ENCODE measurements at places on chromosomes 2 and 18.

GRCh38 chr18:59823596-59824195 lies 76.1 kb upstream of the PMAIP1 start:
- DNase-seq, result peak; percentile 84

DNA sequence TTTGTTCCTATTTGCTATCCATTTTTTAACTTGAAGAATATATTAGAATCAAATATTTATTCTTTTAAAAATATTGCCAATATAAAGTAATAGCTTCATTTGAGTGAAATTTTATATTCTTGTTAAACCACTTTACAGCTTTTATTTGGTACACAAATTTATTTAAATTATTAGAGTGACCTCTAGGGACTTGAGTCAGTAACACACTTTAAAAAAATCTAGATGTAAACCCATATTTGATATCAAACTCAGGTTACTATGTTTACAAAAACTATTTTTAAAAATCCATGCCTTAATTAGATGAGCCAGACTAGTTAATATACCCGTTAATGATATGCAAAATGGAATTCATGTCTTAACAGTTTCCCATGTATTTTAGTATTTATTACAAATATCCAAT lies 134.6 kb downstream of the MAP4K4 start:
- DNase-seq, result no peak

DNA sequence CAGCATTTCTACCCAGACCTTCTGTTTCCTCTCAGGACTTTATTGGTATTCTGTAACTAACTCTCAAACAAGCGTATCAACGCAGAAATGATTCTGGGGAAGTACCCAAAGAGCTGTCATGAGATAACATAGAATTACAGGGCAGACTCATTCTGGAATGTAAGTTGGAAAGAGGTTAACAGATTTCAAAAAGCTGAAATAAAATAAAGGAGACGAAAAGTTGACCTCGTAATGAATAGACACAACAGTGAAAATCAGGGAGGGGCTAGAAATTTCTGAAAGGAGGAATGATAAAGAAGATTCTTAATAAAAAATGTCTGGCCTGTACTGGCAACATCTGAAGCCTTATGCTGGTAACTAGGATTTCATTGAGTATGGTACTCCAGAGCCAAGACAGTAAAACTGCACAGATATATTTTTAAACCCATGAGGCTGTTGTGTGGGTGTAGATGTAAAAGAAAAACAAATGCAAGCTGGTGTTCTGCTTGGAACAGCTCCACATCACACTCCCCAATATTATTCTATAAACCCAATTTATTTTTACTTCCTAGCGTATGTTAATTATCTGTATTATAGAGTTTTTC lies 23.9 kb downstream of the RBMS1 start:
- DNase-seq, result no peak

DNA sequence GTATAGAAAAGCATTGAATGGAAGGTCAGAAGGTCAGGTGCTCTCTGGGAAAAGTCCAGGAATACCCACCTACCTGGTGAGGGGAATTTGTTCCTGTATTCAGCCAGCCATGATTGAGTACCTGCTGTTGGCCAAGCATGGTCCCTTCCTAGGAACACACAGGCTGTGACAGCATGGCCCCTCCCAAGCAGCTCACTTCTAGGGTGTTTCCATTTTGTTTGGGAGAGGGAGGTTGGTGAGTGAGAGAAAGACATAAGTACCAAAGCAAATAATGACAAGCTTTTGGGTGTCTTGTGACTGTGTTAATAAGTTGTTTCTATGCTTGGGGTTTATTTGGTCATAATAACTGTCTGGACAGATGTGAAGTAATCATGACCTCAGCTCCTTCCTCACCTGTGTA lies 46.3 kb downstream of the CABLES1 start:
- no peak for DNase-seq

GRCh38 chr18:44370861-44371260 lies 309.8 kb upstream of the SETBP1 start:
- peak; percentile 9 for DNase-seq

DNA sequence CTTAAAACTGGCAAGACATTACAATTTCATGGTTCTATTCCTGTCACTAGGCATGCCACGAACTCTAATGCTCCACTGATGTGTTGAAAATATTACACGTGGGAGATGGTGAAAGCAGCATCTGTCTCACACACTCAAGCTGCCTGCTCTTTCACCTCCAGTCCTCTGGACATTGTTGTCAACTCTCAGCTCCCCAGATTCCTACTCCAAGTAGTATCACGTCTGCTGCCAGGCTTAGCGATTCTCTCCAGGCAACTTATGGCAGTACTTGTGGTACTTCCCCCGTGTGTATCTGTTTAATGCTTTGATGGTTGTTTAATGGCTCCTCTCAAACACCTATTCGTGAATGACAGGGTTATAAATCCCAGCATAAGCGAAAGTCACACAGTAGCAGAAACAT lies 103.8 kb downstream of the TMEFF2 start:
- no peak for DNase-seq

GRCh38 chr18:74625157-74625556 lies 27.5 kb downstream of the ZNF407 start:
- peak; percentile 31 for DNase-seq

DNA sequence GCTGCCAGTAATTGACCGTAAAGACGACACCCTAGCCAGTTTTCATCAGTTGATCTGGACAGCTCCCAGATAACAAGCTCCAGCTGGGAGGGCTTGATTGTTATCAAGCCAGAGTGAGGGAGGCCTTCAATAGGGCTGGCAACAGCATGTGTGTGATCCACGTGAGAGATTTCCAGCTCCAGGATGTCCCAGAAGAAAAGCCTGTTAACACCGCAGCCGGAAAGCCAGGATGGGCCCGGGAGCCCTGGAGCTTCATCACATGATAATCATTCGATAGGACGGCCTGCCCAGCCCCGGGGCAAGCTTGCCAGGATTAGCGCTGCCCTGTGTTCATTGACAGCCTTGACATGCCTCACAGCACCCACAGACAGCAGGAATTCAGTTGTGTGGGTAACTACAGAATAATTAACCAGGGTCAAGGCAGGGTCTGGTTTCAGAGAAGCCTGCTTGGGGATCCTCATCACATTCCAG lies 182.5 kb downstream of the C1D start:
- DNase-seq, result peak; percentile 66

DNA sequence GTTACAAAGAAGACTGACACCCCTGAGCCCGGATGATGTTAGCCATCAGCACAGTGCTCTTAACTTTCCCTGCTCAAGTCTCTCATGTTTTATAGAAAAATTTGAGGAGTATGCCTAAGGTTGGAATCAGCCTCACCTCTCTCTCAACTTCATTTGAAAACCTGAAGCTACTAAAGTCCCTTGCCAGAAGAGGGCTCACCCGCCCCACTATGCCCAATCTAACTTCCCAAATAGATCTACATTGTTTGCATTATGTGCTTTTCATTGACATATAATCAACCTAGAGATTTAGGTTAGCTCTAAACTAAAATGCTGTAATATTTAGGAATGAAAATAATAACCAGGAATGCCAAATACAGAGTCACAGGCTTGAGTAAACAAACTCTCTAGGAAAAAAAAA lies 305.4 kb downstream of the NCKAP5 start:
- peak; percentile 18 for DNase-seq

GRCh38 chr2:134469516-134470115 lies 215.7 kb downstream of the MGAT5 start:
- DNase-seq, result no peak

GRCh38 chr2:60098996-60099395 lies 454.5 kb downstream of the BCL11A start:
- DNase-seq, result no peak

- no peak for DNase-seq
Measured at GRCh38 chr18:39730606-39731005, 2165.0 kb upstream of the CELF4 start.

DNA sequence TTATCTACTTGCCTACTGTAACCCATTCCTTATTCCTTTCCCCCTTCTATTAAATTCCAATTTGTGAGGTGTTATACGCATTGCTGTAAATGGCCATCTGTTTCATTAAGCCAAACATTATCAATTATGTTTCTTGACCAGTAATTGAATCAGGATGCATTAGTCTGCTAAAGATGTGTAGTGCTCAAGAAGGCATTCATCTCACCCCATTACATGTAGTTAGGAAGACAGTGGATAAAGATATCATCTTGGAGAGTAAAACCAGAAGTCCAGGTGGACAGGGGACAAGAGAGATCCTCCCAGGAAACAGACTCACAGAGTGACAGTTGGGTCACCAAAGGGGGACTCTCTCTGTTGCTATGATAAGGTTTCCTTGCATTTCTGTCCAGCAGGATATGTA lies 73.3 kb upstream of the FAM98A start:
- DNase-seq, result no peak

GRCh38 chr2:26924731-26925099 lies 45.7 kb upstream of the MAPRE3 start:
- DNase-seq, result no peak

GRCh38 chr2:204604061-204604460 lies 58.8 kb downstream of the PARD3B start:
- DNase-seq, result peak; percentile 41

- peak; percentile 65 for DNase-seq
Measured at GRCh38 chr2:191020742-191021381, 6.9 kb upstream of the STAT1 start.

- DNase-seq, result peak; percentile 87
Measured at GRCh38 chr18:37564711-37565100, 892 bp downstream of the CELF4 start.

GRCh38 chr2:56230156-56230555 lies 46.4 kb downstream of the CCDC85A start:
- no peak for DNase-seq

DNA sequence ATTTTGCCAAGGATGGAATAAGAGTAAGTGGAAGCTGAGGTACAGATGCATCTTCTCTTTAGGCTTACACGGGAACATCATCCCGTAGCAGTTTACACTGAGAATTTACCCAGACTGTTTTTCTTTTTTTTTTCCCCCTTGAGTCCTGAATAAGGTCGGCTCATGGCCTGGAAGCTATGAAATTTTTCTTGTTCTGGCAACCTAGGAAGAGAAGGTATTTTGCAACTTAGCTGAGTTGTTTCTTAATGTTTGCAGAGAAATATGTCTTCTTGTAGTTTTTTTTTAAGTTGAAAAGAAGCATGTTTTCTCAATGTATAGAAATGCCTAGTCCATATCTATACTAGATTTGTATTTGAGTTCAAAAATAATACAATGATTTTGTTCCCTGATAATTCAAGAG lies 712.5 kb downstream of the TDRD15 start:
- no peak for DNase-seq

DNA sequence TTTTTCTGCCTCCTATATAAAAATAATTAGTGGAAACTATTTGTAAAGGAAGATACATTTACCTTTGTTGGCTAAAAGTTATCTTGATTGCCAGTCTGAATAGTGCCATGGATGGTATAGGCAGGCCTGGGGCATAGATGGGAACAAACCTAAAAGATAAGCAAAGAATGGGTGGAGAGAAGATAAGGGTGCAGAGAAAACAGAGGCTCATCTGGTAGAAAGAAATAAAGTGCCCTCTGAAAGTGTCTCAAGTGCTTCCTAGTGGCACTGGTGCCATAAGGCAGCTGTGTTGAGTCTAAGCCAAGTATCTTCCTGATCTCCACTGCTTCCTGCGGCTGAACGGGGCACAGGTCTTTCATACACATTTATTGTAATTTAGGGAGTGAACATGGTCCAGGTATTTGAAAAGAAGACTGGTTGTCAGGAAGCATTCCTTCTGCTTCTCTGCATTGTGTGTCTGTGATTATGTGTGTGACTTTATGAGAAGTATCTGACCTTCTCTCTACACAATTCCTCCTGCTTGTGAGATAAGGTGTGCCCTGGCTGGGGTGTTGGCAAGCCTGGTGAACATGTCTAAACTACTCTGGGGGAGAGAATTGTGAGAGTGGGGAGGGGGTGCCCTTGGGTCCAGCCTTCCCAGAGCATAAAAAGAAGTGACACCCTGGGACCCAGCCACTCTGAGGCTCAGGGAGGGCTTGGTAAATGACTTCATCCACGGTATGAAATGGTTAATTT lies 280.5 kb downstream of the CAMKMT start:
- no peak for DNase-seq

GRCh38 chr2:219684721-219685689 lies 57.6 kb downstream of the SLC4A3 start:
- no peak for DNase-seq

DNA sequence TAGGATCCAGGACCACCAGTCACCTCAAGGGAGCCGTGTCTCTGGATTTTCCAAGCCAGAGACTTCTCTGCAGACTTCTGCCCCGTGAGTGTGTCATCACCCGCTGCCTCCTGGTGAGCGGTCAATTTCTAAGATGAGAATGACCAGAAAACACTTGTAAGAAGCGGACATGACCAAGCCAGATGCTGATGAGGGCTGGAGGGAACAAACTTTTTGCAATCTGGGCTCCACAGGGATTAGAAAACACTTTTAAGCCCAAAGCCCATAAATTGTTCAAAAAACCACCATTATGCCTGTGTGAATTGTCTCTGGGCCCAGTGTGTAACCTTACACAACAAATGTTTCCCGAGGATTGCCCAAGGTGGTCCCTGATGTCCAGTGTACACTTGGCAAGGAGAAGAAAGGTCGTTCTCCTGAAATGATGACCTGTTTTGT lies 5.3 kb upstream of the NPPC start:
- no peak for DNase-seq

GRCh38 chr2:113986762-113987290 lies 96.9 kb downstream of the ACTR3 start:
- no peak for DNase-seq

DNA sequence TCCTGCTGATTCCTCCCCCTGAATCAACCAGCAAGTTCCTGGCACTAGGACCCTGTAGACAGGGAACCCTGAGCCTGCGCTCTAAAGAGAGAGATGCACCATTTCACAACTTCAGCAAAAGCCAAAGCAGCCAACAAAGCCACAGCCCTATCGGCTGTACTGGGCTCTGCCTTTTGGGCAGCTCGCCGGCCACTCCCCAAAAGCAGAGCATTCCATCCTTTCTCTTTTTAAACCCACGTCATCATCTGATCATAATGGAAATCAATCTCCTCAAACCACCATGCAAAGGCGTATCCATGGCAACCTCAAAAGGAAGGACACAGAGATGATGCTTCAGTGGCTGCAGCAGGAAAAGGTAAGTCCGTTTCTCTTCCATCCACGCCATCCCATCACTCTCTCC lies 5.3 kb upstream of the DCTN1 start:
- DNase-seq, result peak; percentile 35

GRCh38 chr18:35868915-35869314 lies 103.6 kb upstream of the RMP24 start:
- DNase-seq, result no peak

- DNase-seq, result no peak
Measured at GRCh38 chr2:191863988-191864387, 17.1 kb upstream of the CAVIN2 start.

DNA sequence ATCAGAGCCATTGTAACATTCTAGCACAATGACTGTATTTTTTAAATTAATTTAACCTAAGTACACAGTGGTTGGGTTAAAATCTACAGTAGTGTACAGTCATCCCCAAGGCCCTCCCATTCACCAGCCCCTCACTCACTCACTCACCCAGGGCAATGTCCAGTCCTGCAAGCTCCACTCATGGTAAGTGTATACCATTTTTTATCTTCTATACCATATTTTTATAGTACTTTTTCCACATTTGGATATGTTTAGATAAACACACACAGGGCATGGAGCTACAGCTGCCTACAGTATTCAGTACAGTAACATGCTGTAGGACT lies 72.1 kb downstream of the COPS8 start:
- DNase-seq, result no peak
